GM04503 (cell line): ENCODE measurements at places on chromosomes 12 and 14.

- no peak for DNase-seq
Observed at GRCh38 chr12:69348162-69348938, at the start of gene LYZ. LYZ (plus strand) TSS chr12:69348381; CDS start chr12:69348409, 28 bp downstream.

DNA sequence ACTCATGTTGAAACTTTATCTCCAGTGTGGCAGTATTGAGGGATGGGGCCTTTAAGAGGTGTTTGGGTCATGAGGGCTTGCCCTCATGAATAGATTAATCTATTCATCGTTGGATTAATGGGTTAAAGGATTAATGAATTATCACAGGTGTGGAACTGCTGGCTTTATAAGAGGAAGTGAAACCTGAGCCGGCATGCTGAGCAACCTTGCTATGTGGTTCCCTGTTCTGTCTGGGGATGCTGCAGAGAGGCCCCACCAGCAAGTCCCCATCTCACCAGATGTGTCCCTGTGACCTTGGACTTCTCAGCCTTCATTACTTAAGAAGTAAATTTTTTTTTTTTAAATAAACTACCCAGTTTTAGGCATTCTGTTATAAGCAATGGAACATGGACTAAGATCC, 109.6 kb downstream of the DYRK2 start:
- no peak for DNase-seq

GRCh38 chr14:89382901-89383845, 33.9 kb downstream of the FOXN3 start:
- no peak for DNase-seq

DNA sequence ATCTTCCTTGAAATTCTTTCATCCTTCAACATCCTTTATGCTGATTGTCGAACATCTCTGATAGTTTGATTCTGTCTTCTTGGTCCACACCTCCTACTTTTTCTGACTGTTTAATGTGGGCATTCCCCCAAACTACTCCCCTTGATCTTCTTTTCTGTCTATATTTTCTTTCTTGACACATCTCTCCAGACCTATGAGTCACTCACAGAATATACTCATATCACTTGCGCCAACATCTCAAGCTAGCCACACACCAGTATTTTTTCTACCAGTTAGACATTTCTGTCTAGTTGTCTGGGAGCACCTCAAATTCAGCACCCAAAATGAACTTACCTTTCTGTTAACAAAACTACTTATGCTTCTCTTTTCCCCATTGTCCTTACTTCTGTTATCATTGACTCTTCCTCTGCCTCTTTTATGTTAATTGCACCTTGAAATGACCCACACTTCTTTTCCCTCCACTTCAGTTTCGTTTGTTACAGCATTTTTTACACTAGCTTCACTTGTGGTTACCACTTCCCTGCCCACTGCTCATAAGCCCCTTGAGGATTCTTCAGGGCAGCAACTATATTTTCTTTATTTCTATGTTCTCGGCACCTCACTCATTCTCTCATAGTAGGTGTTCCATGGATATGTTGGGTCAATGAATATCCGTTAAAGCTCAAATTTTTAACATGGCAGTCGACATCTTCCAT, 33.5 kb downstream of the TSHR start:
- no peak for DNase-seq

DNA sequence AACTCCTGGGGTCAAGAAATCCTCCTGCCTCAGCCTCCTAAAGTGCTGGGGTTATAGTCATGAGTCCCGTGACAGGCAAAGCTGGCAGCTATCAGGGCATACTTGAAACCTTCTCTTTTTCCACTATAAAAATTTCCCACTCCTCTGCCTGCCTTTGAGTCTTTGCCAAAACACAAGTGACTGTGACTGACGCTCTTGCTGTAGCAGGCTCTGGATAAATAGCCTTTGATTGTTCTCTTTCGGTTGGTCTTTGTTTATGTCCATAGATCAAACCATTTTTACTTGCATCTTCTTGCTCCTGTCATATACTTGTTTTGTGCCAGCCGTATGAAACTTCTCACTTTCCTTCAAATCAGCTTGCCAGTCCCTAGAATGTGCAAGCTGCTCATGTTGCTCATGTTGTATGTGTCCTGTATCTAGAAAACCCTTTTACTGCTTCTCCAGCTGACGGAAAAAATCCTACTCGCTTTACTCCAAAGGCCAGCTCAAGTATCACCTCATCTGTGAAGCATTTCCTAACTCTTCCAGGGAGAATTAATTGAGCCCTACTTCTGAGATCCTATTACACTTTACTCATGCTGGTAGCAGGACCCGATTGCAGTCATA, 73.1 kb downstream of the RESF1 start:
- peak; percentile 14 for DNase-seq

- no peak for DNase-seq
Observed at GRCh38 chr12:105476616-105477015, 146.1 kb downstream of the C12orf75 start.

DNA sequence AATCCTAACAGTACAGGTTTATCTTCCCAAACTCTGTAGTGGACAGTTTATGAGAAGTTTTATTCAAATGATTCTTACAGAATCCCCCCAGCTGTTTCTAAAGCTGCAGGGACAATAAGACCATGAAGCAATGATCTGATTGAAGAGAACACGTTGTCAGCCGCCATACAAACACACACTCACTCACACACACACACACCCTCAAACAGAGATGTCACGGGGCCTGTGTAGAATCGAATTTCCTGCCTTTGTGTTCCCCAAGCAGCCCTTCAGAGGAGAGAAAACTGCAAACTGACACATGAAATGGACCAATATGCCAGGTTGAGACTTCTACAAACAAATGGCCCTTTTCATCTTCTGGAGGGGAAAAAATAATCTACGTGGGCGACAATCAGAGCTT, 80.5 kb upstream of the TBX3 start:
- no peak for DNase-seq
